ENCODE measurements at places on chromosomes 13 and 19.

DNA sequence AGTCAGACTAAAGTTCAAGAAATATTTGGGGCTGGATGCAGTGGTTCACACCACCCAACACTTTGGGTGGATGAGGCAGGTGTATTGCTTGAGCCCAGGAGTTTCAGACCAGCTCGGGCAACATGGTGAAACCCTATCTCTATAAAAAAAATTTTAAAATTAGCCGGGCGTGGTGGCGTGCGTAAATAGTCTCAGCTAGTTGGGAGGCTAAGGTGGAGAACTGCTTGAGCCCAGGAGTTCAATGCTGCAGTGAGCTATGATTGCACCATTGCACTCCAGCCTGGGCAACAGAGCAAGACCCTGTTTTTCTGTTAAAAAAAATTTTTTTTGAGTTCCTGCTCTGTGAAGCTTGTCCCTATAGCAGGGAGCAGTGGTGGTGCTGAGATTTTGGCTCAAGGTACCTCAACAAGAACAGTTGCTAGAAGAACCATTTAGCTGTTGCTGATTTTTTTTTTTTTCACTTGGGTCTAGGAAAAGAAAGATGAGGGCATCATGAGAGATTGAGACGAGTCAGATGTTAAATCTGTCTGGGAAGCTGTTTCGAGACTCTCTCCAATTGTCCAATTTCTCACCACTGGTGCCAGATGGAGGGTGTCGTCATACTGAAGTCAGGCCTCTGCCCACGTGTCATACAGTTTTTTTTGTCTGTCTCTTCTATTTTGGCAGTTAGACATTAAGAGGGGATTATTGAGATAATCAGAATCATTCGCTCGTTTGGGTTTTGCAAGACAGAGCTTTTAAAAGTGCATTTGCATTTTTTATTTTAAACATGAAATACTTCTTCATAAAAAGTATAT, 3.7 kb downstream of the SLC25A42 start:
- no peak for DNase-seq

- no peak for DNase-seq
Measured at GRCh38 chr13:65866138-65866537, 1364.0 kb downstream of the PCDH9 start.

DNA sequence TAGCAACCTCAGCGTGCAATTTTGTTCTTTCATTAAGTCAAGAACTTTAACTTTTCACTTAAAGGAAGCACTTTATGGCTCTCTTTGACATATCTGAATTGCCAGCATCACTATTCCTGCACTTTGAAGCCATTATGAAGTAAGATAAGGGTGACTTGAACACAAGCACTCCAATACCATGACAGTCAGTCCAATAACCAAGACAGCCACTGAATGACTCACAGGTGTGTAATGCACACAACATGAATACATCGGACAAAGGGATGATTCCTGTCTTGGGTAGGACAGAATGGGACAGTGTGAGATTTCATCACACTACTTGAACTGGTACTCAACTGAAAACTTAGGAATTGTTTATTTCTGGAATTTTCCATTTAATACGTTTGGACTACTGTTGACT, 233.7 kb upstream of the IPO5 start:
- DNase-seq = no peak

DNA sequence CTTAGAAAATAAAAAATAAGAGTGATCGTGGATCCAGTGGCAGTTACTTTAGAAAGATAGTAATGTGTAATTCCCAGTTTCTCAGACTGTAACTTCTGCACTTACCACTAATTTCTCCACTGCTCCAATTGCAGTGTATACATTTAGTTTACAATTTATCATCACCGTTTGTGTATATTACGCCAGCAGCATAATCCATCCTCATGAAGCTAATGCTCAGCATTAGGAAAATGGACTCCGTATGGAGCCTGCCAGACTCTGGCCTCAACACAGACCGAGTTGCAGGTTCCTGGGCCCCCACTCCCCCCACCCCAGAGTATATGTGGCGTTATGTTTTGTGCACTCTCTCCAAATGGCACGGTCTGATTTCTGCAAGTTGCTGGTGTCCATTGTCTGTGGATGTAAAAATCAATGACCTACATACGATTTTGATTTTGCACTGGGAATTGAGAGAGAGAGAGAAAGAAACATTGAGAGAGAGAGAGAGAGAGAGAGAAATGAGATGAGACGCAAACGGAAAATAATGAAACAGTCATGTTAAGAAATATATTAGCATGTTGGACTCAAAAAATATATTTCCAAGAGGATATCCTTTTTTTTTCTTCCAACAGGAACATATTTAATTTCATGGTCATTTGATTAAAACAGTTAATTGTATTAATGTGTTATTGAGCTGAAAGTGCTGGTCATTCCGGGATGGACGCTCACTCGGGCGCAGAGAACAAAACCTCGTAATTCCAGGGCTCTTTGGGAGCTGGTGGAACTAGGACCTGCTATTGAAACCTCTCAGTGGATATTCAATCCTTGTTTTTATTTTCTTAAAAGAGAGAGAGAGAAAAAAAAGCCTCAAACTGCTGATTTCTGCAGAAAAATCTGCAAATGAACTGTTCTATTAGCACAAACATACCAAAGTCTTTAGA, 278.8 kb downstream of the TSHZ3 start:
- no peak for DNase-seq

DNA sequence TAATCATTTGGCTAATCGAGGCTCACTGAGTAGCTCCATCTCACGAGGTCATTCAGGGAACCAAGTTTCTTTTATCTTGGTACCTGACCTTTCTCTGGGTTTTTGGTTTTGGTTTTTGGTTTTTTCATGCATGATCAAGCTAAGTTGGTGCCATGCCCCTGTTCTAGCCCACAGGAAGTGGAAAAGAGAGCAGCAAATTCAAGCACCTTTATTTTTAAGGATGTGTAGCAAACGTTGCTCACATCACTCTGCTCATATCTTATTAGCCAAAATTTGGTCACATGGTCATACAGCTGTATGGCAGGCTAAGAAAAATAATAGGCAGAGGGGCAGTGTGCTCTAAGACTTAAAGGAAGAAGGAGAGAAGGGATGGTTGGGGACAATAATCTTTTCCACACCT, 593.5 kb downstream of the DIAPH3 start:
- DNase-seq = no peak

DNA sequence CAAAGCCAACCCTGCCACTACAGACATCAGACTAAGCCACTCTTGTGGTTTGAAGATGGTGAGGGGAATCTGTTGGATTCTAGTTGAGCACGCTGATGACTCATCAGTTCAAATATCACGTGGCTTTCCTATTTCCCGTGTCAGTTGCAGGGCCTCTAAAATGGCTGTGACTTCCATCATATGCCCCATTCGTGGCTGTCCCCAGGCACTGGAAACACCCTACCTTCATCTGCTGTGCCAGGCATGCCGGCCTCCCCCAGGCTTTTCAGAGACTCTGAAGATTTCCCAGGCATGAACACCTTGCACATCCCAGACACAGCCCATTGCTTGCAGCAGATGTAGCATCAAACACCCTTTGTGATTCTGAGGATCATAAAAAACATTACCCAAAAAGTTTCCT, 659.9 kb downstream of the UQCRFS1 start:
- no peak for DNase-seq

GRCh38 chr13:79462895-79463294, 18.1 kb upstream of the NDFIP2 start:
- no peak for DNase-seq

DNA sequence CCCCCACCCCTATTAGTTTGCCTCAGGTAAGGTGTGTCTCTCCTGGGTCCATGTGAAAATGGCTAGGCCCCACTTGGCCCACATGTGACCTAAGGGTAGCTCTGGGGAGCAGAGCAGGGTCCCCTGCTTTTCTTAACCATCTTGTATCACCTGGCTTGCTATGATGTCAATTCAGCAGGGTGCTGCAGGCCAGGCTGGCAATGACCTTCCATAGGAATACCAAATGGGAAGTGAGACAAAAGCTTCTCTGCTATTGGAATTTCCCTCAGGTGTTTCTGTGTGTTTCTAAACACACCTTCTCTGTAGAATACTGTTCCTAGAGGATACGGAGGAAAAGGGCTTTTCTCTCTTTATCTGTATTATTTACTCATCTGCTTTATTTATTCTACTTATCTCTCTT, 35.7 kb upstream of the DACH1 start:
- no peak for DNase-seq

DNA sequence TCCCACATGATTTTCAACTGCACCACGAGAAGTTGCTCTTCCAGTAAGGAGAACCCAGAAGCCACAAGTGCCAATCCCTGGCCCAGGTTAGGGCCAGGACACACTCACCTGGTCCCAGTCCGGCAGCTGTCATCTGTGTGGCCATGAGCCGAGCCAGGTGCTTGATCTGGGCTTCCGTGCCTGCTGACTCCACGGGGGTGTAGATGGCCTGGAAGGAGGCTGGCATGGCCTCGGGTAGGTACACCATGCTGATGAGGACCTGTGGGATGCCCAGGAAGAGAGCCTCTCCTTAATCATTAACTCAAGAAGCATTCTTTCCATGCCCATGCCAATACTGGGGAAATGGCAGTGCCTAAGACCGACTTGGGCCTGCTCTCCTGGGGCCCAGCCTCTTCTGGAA, 19.9 kb upstream of the RSPH6A start:
- DNase-seq = no peak

- DNase-seq = no peak
Measured at GRCh38 chr13:44449999-44450821, 76.6 kb downstream of the SERP2 start.

GRCh38 chr19:58474997-58475713, 997 bp upstream of the ZNF446 start:
- DNase-seq = no peak

DNA sequence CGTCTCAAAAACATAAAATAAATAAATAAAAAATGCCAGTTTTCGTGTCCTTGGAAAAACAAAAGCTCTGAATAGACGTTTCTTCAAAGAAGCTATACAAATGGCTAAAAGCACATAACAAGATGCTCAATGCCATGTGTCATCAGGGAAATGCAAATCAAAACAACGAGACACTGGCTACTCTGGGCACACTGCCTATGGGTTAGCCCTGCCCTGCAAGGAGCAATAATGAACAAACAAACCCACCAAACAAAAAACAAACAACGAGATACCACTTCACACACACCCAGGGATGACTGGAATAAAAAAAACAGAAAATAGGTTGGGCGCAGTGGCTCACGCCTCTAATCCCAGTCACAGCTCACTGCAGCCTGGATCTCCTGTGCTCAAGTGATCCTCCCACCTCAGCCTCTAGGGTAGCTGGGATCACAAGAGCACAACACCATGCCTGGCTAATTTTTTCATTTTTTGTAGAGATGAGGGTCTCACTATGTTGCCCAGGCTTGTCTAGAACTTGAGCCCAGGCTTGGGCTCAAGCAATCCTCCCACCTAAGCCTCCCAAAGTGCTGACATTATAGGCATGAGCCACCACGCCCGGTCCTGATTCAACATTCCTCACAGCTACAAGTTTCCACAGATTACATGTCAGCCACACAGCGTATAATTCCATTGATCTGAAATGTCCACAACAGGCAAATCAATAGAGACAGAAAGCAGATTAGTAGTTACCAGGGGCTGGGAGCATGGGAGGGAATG, 15.5 kb upstream of the ISYNA1 start:
- no peak for DNase-seq

GRCh38 chr13:50421473-50422130, 406.4 kb downstream of the KCNRG start:
- DNase-seq = no peak

DNA sequence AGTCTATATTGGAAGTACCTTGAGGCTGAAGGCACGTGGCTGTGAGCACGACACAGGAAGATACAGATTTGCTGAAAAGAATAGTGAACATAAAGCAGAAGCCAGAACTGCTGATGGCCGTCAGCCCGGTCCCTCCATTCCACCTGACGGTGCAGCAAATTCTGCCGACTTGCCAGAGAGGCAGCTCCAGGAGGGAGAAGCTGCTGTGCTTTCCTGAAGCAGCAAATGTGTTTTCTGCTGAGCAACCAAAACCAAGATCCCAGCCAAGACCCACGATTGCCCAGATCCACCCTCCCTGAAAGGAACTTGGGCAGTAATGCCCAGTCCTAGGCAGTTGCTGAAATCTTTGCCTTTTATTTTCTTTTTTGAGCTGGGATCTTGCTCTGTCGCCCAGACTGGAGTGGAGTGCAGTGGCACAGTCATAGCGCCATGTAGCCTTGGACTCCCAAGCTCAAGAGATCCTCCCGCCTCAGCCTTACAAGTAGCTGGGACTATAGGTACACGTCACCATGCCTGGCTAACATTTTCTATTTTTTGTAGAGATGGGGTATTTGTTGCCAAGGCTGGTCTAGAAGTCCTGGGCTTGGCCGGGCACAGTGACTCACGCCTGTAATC, 7.0 kb upstream of the RCN3 start:
- DNase-seq = no peak

DNA sequence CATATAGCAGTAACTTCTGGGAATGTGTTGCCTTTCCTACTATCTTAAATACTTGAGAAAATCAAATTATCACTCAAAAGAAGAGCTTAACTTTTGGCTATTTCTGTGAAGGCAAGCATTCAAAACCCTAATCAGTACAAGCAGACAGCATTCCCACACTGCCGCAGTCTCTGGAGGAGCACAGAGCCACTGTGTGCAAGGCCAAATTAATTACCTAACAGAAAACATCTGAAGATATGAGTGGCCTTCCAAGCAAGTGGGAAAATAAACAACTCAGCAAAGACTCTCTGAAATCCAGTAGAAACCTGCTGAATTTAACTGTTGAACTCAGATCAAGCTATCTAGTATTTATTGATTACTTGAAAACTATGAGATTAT, 68.2 kb downstream of the COL4A1 start:
- no peak for DNase-seq

GRCh38 chr19:30781047-30781446, 408.9 kb downstream of the ZNF536 start:
- no peak for DNase-seq

GRCh38 chr19:11166281-11167142, 10.9 kb upstream of the SPC24 start:
- no peak for DNase-seq

DNA sequence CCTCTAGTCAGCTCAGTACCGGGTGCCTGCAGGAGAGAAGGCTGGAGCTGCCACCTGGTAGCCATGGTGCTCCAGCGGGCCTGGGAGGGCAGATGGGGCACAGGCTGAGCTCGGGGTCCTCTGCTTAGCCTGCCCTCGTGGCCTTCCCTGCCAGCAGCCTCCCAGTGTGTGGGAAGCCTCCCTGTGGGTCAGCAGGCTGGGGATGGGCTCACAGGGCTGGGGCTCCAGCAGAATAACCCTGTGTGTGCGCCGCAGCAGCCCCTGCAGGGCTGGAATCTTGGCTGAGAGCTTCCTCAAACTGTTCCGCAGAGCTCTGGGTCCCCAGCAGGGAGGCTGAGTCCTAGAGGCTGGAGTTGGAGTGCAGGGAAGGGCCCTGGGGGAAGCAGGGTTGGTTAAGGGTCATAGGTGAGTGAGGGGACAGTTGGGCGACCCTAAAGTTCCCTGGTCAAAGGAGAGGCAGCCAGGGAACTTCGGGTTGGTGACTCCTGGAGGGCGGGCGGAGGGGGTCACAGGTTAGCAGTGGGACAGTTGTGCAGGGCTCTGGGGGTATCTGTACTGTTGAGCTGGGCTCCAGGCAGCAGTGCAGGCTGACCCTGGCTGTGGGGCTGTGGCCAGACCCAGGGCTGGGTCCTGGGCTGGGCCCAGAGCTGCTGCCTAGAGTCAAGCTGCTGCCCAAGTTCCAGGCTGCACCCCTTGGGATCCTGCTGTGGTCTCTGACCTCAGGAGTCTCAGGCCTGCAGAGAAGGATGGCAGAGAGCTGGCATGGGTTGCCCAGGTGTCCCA, 14.0 kb downstream of the ARHGAP33 start:
- DNase-seq = no peak

Measured in NCI-H2107 (cell line).